ENCODE measurements at places on chromosomes 4 and X.
A peak's percentile ranks its signal among the peaks of the same experiment; 100 is the strongest.

- no peaks in the 10 kb centered on the region for H3K4me1 ChIP-seq
- peak overlapping the region; percentile 46 for H3K27ac ChIP-seq
- H3K36me3 ChIP-seq, result peaks cover 6% of the 10 kb centered on the region
These were observed 31.8 kb upstream of the HSD17B13 start for GRCh38 chr4:87354168-87355102.

DNA sequence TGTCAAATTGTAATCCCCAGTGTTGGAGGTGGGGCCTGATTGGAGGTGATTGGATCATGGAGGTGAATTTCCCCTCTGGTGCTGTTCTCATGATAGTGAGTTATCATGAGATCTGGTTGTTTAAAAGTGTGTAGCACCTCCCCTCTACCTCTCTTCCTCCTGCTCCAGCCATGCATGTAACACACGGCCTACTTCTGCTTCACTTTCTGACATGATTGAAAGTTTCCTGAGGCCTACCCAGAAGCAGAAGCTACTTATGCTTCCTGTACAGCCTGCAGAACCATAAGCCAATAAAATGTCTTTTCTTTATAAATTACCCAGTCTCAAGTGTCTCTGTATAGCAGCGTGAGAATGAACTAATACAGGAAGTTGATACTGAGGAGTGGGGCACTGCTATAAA is 61.7 kb upstream of the DDX60 start:
- no peaks in the 10 kb centered on the region for H3K4me1 ChIP-seq
- no peak for DNase-seq
- H3K27ac ChIP-seq, result no peak overlapping the region
- no peak overlapping the region for H3K4me3 ChIP-seq
- no peaks in the 10 kb centered on the region for H3K27me3 ChIP-seq

- no peak overlapping the region for H3K27ac ChIP-seq
- no peaks in the 10 kb centered on the region for H3K27me3 ChIP-seq
- H3K4me1 ChIP-seq, result no peaks in the 10 kb centered on the region
- no peak overlapping the region for H3K4me3 ChIP-seq
- no peaks in the 10 kb centered on the region for H3K36me3 ChIP-seq
These were observed 294.9 kb upstream of the PRPS2 start for GRCh38 chrX:12496343-12496742.

- no peak overlapping the region for H3K4me3 ChIP-seq
- no peaks in the 10 kb centered on the region for H3K27me3 ChIP-seq
- H3K27ac ChIP-seq, result no peak overlapping the region
- no peaks in the 10 kb centered on the region for H3K36me3 ChIP-seq
These were observed 61.1 kb upstream of the HCCS start for GRCh38 chrX:11050013-11050412.

GRCh38 chr4:83282049-83282535 is 2.5 kb downstream of the COQ2 start:
- H3K4me1 ChIP-seq, result peaks cover 16% of the 10 kb centered on the region
- no peak overlapping the region for H3K27ac ChIP-seq
- no peak for DNase-seq
- H3K4me3 ChIP-seq, result no peak overlapping the region

GRCh38 chr4:73224886-73225285 is 33.7 kb downstream of the ANKRD17 start:
- no peak overlapping the region for H3K27ac ChIP-seq
- no peaks in the 10 kb centered on the region for H3K27me3 ChIP-seq
- peaks cover 37% of the 10 kb centered on the region for H3K4me1 ChIP-seq
- no peaks in the 10 kb centered on the region for H3K36me3 ChIP-seq

DNA sequence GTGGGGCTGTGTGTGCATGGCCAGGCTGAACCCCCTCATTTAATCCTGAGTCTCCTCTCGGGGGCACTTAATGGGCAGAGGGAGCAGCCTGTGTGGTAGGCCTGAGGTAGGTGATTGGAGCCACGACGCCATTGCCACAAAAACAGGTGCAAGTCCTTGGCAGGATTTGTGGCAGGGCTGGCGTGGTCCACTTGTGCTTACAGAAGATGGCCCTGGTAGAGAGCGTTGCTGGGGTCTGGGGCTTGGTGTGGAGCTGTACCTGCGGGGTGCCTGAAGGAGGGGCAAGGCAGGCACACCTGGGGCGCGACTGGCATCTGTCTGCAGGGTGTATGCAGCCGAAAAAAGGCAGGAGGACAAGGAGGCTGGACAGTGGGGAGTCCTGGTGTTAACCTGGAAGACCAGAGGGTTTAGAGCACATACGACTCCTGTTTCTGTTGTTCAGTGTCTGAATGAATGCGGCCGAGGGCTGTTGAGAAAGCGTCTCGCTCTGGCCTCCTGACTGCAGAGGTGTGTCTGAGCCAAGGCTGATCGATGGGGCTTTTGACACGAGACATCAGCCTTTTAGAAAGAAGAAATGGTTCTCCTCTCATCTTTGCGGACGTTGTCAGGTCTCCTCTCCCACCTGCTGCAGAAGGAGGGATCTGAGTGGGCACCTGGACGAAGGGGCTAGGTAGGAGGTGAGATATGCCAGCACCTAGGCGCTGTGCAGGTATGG is 52.0 kb downstream of the TBC1D14 start:
- no peaks in the 10 kb centered on the region for H3K4me1 ChIP-seq
- no peak overlapping the region for H3K4me3 ChIP-seq
- no peaks in the 10 kb centered on the region for H3K36me3 ChIP-seq
- H3K27me3 ChIP-seq, result no peaks in the 10 kb centered on the region
- no peak for DNase-seq

Measured in sigmoid colon (tissue), 7 donors.